HFF-Myc (cell line): ENCODE measurements at places on chromosomes 4 and X.
A peak's percentile ranks its signal among the peaks of the same experiment; 100 is the strongest.

DNA sequence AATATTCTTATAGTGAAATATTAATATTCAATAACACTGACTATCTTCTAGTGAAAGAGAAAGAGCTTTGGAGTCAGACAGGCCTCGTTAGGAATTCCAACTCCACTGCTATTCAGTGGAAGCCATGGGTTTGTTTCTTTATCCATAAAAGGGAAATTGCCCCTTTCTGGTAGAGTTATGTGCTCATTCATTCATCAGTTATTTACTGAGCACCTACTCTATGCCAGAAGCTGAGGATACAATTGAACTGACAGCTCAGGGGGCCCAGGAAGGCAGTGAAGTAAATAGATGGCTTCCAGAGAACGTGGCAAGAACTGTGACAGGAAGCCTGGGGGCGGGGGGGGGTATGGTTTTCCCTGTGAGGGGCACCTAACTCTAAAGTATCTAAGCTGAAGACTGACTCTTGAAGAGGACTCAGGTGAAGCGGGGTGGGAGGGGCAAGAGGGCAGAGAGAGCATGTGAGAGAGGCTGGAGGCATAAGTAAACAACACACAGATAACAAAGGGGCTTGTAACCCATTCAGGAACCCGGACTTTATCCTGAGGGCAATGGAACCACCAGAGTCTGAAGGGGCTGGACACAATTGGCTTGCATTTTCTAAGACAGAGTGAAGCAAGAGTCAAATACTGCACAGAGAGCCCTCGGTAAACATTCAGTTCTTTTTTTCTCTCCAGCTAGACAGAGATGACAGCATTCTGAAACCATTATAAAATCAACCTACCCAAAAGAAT, 20.3 kb downstream of the ANXA5 start:
- DNase-seq = no peak

- DNase-seq = no peak
Observed at GRCh38 chr4:107893171-107894137, 37.9 kb upstream of the CYP2U1 start.

DNA sequence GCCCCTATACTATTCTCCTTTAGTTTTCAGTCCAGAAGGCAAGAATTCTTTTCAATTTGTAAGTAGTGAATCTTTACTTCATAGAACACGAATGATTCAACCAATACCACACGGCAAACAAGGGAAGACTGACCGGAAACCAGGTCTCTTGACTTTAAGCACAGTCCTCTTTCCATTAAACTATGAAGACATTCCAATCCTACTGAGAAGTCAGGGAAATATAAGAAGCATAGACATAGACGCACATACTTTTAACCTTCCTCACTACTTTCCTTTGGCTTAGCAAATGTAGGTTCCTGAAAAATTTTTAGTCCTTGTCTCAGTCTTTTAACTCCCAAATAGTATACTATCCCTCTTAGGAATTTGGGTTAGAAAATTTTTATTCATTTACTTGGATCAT, 9.1 kb downstream of the CHRDL1 start:
- DNase-seq = no peak

DNA sequence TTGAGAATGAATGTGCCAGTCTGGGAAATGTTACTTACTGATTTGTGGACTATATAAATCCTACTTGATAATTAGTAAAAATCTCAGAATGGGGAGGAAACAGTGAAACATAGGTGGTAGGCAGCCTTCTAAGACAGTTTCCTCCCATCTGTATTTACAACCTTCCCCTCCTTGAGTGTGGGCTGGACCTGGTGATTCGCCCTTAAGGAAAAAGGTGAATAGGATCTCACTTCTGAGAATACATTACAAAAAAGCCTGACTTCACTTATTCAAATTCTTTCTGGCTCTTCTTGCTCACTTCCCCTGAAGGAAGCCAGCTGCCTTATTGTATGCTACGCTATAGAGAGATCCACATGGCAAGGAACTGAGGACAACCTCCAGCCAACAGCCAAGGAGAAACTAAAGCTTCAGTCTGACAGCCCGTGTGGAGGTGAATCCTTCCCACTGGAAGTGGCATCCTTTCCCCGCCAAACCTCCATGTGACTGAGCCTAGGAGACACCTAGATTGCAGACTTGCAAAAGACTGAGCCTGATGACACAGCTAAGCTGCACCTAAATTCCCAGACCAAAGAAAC, 585.0 kb downstream of the STPG2 start:
- DNase-seq = no peak

- no peak for DNase-seq
Observed at GRCh38 chrX:127568691-127569090, 483.5 kb downstream of the ACTRT1 start.

DNA sequence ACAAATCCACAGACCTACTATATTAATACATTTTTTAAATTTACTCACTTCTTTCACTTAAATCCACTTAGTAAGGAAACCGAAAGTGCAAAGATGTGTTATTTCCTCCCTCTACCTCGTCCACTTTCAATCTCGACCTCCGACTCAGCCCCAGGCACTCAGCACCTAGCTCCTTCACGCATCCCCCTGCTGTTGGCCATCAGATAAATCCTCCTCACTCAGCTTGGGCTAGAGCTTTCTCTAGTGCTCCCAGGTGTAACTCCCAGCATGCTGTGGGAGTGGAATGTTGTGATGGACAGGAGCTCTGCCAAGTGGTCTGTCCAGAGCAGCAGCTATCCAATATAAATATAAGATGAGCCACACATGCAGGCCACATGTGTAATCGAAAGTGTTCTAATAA, 26.7 kb upstream of the TEC start:
- no peak for DNase-seq

- DNase-seq = no peak
Observed at GRCh38 chr4:38574559-38575333, 89.3 kb upstream of the KLF3 start.

GRCh38 chr4:36237366-36238313, 6.7 kb downstream of the ARAP2 start:
- DNase-seq = no peak

DNA sequence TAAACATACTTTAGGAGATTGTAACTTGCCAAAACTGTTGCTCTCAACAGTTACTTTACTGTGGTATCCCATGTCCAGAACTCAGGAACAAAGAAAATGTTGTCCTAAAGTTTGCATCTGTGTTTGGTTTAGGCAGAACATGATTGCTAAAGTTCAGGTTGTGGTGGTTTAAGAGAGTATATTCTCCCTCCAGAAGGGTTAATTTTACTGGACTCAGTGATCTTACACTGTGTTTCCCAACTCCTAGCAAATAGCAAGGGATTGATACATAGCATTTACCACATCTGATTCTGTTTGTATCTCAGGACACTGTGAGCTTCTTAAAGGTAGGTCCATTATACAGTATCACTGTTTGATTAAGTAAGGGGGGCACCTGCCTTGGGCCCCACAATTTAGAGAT, 13.3 kb upstream of the DCK start:
- DNase-seq = no peak

DNA sequence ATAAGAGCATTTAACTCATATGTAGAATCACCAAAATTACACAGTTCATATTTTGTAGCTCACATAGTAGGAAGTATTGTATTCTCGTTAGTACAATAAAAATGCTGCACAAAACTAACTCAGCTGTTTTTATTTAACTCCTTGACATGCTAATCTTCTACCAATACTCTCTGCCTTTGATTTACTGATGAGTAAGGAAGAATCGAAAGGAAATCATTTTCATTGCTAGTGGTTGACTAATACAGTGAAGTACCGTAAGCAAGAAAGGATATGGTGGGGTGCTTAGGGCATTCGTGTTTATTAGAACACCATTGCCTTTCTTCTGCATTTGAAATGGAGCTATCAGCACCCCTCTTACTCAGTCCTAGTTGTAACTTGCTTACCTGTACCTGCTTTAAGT, 1239.1 kb upstream of the TENM3 start:
- no peak for DNase-seq

GRCh38 chr4:126742048-126742447, 890.7 kb upstream of the INTU start:
- DNase-seq = no peak

- DNase-seq = no peak
Observed at GRCh38 chr4:39621582-39621981, 17.1 kb downstream of the SMIM14 start.

- DNase-seq = no peak
Observed at GRCh38 chrX:67749536-67749935, 205.7 kb downstream of the AR start.

DNA sequence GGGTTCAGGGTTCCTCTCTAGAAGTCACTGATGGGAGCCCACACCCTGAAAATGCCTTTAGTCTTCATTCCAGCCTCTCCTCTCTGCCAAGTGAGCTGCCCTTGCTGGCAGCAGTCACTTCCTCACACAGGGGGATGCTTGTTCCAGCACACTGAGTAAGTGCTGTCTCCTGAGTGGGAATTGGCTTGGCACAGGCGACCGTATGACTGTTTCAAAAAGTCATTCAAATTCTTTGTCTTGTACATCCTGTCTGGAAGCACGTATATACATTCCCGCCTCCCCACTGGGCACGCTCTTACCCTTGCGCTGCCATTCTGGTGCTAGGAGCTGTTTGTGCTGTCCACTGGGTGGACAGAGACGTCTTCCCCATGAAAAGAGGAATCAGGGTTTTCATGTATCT, 40.2 kb upstream of the CD99 start:
- DNase-seq = no peak

DNA sequence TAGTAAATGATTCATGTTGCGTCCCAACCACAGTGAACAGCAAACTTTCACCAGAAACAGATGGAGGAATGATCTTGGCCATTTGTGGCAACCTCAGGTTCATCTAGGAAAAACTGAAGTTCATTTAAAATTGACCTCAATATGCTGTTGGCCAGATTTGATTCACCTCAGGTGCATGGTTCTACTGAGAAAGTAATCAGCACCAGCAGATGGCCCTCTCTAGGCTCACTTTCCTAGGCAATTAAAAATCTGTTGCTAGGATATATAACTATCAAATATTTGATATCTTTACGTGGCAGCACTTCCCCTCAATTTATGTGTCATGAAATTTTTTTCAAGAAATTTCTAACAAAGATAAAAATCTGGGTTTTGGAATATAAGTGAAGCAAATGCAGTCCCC, 344.7 kb downstream of the GALNTL6 start:
- no peak for DNase-seq

GRCh38 chr4:8473198-8473919, 32.8 kb downstream of the TRMT44 start:
- DNase-seq = no peak

DNA sequence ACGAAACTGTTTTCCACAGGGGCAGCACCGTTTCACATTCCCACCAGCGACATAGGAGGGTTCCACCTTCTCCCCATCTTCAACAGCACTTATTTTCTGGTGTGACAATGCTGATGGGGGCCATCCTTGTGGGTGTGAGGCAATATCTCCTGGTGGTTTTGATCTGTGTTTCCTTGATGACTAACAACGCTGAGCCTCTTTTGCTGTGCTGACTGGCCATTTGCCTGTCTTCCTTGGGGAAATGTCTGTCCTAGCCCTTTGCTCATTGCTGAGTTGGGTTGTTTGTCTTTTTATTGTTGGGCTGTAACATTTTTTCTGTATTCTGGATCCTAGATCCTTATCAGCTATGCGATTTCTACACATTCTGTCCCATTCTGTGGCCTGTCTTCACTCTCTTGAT, 33.7 kb downstream of the ATP2B3 start:
- no peak for DNase-seq

- DNase-seq = no peak
Observed at GRCh38 chrX:123339221-123339905, 155.3 kb downstream of the GRIA3 start.

DNA sequence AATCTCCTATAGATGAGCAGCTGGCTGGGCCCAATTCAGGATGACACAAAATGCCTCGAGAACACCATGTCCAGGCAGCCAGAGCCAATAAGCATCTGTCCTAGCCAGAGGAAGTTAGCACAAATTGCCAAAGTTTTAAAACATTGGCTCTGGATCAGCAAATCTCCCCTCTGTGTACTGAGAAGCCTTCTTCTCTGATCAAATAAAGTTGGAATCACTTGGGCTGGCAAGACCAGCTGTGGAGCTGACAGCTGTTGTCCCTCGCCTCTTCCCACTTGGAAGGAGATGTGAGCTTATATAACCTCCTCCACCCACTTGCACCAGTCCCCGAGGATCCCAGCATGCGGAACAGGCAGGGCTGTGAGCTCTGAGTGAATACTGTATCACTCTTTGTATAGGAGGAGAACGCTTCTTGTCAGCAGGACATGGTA, 183.9 kb downstream of the OPHN1 start:
- DNase-seq = no peak

- peak; percentile 44 for DNase-seq
Observed at GRCh38 chr4:174255786-174256185, 27.7 kb downstream of the FBXO8 start.

- no peak for DNase-seq
Observed at GRCh38 chrX:2960861-2961515, 31.8 kb upstream of the ARSD start.

GRCh38 chr4:168712316-168712890, 215.6 kb downstream of the PALLD start:
- no peak for DNase-seq

GRCh38 chrX:68758671-68759070, 70.2 kb upstream of the EFNB1 start:
- no peak for DNase-seq

- no peak for DNase-seq
Observed at GRCh38 chrX:147917700-147918695, 6.3 kb downstream of the FMR1 start.

GRCh38 chr4:151641167-151641566, 119.6 kb downstream of the GATB start:
- no peak for DNase-seq

GRCh38 chr4:130053723-130054122, 957.8 kb downstream of the C4orf33 start:
- no peak for DNase-seq

DNA sequence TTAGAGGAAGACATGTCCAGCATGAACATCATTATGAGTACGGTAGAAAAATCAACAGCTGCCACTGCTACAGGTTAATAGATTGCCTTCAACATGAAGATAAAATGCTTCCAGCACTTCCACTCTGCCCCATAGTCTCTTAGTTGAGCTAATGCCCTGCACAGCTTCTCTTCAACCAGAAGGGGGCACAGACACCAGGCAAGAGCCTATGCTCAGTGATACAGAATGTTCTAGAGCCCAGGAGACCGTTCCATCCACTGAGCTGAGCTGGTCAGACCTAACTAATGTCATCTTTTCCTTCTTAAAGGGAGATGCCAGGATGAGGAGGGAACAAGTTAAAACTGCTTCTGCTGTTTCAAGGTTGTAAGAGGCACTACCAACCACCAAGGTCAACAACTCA, 42.2 kb downstream of the SMIM10L2A start:
- no peak for DNase-seq

- no peak for DNase-seq
Observed at GRCh38 chrX:111914398-111915090, 38.6 kb downstream of the TRPC5OS start.

GRCh38 chr4:79883290-79883689, 189.7 kb downstream of the ANTXR2 start:
- no peak for DNase-seq

DNA sequence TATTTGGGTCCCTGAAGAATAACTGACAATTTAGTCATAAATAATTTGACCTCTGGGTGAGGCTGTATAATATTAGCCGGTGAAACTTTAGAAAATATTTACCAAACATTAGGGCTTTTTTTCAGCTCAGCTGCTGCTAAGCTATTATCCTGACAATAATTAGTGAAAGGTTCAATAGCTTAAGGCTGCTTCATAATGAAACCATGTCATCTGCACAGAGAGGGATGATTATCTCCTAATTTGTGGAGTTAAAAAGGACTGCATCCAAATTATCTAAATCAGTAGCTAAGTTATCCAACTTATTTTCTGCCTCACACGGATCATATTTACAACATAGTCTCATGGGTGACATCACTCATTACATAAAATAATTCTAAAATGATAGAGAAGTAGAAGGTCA, 1249.8 kb downstream of the RAPGEF2 start:
- no peak for DNase-seq
